ENCODE measurements at places on chromosomes 13 and 19.

DNA sequence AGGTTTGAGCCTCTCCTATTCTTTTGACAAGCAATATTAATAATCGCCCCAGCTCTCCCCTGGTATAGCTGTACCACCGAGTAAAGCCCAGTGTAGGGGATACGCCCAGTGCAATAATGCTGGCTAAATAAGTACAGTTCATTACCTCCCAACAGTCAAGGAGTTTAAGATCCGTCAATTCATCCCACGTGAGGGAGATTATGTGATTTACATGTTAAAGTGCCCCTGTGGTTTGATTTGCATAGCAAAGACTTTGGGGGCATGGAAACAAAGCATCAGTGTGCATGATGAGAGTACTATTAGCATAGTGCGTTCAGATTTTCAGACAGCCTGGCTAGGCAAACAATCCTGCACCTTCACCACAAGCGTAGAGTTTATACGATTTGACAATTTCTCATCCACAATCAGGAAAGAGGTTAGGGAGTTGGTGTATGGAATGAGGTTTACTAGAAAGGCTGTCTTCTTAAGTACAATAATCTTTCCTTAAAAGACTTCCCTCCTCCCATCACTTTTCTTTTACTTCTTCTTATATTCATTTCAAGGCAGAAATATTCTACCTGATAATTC is 754.0 kb downstream of the DIAPH3 start:
- no peak for DNase-seq

DNA sequence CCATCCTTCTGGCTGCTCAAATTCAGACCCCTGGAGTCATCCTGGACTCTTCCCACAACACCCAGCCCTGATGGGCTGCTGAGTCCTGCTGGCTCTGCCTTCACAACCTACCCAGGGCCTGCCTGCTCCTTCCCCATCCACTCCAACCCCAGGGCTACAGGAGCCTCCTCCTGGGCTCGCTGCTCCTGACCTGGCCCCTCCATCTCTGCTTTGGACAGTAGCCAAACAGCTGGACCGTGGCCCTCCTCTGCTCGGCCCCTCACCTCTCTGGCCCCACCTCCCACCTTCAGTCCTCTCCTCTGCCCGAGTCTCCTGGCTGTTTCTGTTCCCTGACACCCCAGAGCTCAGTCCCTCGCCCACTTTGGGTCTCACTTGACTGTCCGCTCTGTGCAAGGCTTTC is 66.7 kb downstream of the CEBPG start:
- no peak for DNase-seq

- no peak for DNase-seq
These were observed 15.3 kb upstream of the ZNF554 start for GRCh38 chr19:2804156-2805004.

DNA sequence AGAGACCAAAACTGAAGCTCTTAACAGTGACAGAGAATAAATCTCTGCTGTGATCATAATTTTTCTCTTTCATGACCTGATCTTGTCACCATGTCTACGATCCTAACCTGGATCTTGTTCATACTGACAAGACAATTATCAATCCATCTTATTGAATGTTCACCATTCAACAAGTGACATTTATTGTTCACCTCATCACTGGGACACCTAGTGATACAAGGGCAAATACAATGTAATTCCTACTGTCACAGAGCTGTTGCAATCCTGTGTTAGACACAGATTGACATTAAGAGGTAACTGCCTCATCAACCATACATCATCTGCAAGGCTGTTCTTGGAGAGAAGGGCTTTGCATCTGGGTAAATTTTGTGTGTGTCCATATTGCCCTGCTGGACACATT is 942.4 kb upstream of the PRR20A start:
- no peak for DNase-seq

- no peak for DNase-seq
These were observed 10.8 kb downstream of the UBXN6 start for GRCh38 chr19:4446704-4447200.

DNA sequence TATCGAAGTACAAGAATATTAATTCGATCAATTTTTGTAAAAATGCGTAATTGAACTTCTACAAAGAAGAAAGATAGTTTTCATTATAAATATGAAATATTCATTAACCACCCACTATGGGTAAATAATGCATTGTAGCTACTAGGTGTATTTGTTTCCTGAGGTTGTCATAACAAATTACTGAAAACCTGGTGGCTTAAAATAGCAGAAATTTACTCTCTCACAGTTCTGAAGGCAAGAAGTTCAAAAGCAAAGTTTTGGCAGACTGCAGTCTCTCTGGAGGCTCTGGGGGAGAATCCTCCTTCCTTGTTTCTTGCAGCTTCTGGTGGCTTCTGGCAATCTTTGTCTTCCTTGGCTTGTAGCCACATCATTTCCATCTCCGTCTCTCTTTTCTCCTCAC is 99.2 kb upstream of the MIR17HG start:
- no peak for DNase-seq

- DNase-seq = no peak
These were observed 185.0 kb downstream of the ZNF536 start for GRCh38 chr19:30557212-30557611.

DNA sequence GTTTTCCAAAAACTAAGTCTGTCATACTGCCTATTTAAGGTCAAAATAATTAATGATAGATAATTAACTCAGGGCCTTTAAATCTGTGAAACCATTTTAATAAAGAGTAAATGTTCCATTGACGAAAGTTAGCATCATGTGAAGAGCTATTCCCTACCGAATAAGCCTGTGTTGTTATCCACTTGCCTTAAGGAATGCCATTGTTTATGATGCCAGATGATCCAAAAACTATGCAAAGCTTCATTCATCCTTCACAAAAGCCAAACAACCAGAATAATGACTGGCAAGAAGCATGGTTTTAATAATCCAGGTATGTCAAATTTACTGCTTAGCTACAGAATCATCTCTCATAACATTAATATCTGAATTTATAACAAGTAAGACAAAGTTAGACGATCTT is 6.5 kb upstream of the GPC6 start:
- DNase-seq = no peak

DNA sequence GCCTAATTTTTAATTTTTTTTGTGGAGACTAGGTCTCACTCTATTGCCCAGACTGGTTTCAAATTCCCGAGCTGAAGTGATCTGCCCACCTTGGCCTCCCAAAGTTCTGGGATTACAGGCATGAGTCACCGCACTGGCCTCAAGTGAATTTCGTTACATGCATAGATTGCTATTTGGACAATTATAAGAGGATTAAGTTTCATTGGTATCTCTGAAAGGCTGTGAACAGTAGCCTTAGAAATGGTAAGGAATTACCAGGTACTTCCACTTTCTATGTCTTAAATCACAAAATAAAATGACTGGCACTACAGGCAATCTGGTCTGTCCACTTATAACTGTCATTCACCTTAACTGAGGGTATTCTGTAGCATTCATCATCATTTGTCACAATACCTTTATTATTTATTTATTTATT is 2.9 kb upstream of the CCDC9 start:
- DNase-seq = no peak

DNA sequence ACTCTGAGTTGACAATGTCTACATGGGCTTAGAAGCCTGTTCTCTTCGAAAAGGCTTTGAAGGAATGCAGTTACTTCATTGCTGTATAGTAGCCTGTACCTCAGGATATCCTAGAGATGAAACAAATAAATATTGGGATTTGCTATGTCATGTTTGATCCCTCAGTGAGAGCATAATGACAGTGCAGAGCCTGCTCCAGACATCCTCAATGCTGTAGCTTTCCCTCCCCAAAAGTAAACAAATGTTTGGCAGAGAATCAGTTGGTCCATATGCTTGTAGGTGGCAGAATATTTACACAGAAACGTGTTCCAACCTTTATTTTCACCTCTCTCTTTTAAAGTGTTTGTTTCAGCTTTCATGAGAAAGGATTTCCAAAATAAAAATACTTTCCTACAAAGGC is 515.3 kb upstream of the SGCG start:
- DNase-seq = no peak

DNA sequence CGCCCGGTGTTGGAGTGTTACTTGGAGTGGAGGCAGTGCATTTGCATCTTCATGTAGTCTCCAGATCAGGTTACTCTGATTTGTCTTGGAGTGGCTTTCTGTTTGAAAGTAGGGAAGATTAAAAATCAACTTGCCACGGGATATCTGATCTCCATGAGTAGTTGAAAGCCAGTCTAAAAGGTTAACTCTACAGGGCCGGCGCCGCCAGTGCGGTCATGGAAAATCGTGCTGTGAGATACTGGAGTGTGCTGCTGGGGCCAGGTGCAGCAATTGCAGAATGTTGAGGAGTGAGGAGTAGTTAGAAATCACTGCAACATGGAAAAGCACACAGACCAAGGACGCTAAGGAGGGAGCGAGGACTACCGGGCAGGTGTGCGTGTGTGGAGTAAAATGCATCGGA is 175.0 kb downstream of the STK24 start:
- DNase-seq = no peak

DNA sequence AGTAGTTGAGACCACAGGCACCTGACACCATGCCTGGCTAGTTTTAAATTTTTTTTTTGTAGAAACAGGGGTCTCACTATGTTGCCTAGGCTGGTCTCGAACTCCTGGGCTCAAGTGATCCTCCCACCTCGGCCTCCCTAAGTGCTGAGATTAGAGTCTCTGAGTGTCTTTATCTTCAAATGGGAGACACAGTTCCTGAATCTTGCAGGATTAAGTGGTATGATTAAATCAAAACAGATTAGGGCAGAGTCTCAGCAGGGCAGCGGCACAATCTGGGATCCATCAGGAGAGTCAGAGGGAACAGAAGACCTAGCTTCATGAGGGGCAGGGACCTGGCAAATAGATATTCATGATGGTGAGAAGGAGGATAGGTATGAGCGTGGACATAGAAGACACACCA is 953 bp downstream of the RLN3 start:
- DNase-seq = no peak

GRCh38 chr13:97583907-97584497 is 150.0 kb downstream of the RAP2A start:
- no peak for DNase-seq

DNA sequence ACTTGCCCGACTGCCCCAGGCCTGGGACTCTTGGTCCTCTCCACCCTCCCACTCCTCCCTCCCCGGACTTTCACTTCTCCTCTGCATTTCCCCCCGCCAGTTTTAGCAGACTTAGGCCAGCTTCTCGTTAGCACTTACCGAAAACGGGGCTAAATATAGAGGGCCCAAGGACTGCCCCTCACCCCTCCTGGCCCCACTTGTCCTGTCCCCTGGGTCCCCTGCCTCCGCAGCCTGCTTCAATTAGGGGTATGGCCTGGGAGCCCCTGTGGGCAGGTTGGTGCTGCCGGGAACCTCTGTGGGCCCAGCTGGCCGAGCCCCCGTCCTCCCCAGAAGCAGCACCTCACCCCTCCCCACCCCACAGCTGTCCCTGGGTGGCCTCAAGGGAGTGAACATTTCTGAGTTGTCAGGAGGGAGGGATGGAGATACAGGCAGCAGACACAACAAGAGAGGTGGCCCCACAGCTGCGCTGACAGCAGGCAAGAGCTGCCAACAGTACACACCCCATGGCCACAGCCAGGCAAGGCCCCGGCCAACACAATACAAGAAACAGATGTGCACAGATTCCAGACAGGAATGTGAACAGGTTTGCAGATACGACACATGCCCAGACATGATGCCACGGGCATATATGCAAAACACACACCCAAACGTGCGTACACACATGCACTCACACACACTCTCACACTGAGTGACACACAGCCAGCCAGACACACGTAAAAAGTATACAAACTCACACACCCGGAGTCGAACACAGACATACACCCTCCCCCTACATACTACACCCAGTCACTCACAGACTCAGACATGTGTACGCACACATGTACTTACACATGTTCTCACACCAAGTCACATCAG is 2.6 kb downstream of the POU2F2 start:
- DNase-seq = no peak

DNA sequence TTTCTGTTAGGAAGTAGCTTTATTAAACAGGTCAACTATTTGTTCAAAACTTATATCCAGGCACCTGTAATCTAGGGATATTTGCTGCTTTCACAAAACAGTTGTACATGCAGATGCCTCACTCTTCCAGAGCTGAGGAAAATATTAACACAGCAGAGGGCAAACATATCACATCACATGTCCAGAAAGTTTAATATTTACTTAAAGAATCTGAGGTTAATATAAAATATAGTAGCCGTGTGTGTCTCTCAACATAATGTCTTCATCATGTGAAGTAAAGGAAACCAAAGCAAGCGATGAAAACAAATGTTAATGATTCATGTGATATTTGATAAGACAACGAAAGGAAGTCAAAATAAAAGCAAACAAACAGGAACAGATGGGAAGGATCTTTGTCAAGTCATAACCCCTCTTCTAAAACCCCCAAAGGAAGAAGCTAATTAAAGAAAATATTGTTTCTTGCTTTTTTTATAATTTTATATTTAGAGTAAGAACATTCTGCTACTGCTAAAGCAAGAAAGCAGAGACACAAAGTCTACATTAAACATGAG is 418.8 kb downstream of the DACH1 start:
- DNase-seq = no peak

DNA sequence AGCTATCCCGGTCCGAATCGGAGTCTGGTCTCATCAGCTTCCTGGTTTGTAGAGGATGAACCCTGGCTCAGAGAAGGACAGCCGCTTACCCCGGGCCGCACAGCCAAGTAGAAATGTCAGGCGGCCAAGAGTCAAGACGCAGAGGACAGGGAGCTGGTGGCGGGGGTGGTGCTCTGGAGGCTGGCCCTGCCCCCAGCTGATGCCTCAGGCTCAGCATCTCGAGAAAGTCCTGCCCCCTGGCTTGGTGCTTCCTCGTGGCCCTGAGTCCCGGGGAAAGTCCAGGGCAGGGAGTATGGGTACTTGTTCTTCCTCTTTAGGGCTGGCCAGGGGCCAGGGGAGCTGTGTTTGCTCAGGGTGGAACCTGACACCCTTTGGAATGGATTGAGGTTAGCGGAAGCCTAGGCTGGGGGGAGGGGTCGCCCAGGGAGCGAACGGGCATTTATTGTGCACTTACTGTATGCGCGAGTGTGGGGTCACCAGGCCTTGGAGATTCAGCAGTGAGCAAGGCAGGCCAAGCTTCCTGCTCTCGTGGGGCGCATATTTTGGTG is 2.2 kb downstream of the TJP3 start:
- no peak for DNase-seq
